ENCODE measurements at places on chromosomes 3 and 15.
A peak's percentile ranks its signal among the peaks of the same experiment; 100 is the strongest.

DNA sequence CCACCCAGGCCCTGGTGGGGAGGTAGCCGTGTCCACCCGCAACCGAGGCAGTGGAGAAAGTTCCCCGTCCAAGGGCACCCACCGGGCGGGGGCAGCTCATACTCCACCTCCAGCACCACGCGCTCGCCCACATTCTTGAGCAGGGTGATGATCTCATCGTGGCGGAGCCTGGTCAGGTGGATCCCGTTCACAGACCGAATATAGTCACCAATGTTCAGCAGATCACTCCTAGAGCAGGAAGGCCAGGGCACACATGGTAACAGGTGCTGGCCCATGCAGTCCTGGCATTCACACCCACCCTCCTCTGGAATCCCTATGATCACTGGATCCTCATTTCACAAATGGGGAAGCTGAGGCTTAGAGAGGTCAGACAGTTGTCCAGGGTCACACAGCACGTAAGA, 15.8 kb downstream of the GRIP2 start:
- DNase-seq: no peak

DNA sequence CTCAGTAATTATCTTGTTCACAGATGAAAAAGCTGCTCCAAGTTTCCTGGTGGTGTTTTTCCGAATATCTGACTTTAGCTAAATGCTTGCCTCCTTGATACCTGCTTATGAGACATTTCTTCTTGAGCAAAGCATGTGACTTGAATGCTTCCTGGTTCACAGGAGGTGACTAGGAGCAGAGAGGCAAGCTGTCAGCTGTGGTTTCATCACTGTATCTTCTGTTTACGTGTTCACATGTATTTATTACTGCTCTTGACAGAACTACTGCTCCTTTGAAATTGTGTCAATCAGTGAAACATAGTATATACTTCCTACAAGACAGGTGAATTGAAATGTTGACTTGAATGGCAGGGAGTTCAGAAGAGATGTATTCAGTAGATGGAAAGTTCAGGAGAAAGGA, 8.9 kb upstream of the SPPL2A start:
- no peak for DNase-seq

- no peak for DNase-seq
Measured at GRCh38 chr3:66404197-66404596, 96.6 kb downstream of the LRIG1 start.

- peak; percentile 62 for DNase-seq
Measured at GRCh38 chr15:58724466-58724865, 25.0 kb downstream of the ADAM10 start.

GRCh38 chr3:116927918-116928317, 218.3 kb downstream of the TUSC7 start:
- no peak for DNase-seq

DNA sequence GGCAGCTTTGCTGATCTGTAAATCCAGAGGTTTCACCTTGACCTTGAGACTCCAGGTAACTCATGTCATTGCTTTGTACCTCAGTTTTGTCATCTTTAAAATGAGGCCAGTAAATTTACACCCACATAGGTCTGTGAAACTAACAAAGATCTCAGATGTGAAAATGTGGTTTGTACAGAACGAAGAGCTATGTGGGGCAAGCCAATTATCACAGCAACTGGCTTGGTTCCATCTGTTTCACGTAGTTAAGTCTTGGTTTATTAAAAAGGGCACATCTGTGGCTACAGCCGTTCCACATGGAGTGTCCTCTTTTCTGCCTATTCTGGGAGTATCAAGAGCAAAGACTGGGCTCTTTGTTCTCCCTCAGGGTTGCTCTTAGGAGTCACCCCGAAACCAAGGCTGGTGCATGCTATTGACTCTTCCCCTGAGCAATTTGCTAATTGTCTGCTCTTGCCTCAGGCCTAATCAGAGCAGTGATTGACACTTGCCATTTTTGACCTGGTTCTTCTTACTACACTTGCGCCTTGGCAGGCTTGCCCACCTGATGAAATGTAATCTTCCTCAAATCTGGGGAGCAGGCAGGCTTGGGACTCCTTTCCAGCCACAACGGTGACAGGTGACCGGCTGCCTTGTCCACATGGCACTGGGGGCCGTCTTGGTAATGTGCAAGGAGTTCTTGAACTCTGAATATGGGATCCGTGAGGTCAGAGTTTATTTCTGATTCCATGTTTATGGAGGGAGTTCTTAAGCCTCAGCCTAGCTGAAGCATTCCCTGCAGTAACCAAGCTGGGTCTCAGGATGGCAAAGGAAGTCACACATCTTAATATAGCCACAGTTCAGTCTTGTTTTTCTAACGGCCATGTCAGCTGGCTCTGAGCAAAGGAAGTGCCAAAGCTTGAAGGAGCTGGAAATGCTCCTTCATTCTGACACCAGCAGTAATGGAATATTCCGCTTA, 40.1 kb downstream of the EAF1 start:
- no peak for DNase-seq

- DNase-seq: no peak
Measured at GRCh38 chr15:67305506-67305905, 50.9 kb downstream of the IQCH start.

GRCh38 chr15:72783004-72783639, 436 bp downstream of the ADPGK start:
- DNase-seq: peak; percentile 95

DNA sequence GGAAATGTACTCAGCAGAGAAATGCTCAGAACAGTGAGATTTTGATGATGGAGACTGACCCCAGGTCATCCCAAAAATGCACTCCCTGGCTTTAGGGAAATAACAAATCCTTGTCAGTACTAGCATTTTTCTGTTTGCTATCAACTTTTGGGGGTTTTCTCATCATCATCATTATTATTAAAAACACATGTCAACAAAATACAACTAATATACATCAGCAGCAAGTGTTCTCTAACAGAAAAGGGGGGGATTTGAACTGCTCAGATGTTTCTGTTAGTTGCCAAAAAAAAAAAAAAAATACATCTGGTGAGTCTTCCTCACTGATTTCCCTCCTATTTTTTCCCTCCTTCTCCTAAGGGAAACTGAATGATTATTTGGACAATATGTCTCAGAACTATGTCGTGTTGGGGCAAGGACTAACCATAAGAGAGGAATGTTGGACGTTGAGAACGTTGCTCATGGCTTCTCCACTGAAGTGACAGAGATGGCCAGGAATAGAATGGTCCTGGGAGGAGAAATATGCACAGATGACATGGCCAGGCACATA, 230.0 kb upstream of the MCTP2 start:
- DNase-seq: no peak

GRCh38 chr15:45401665-45402161, 23.4 kb upstream of the GATM start:
- peak; percentile 36 for DNase-seq

DNA sequence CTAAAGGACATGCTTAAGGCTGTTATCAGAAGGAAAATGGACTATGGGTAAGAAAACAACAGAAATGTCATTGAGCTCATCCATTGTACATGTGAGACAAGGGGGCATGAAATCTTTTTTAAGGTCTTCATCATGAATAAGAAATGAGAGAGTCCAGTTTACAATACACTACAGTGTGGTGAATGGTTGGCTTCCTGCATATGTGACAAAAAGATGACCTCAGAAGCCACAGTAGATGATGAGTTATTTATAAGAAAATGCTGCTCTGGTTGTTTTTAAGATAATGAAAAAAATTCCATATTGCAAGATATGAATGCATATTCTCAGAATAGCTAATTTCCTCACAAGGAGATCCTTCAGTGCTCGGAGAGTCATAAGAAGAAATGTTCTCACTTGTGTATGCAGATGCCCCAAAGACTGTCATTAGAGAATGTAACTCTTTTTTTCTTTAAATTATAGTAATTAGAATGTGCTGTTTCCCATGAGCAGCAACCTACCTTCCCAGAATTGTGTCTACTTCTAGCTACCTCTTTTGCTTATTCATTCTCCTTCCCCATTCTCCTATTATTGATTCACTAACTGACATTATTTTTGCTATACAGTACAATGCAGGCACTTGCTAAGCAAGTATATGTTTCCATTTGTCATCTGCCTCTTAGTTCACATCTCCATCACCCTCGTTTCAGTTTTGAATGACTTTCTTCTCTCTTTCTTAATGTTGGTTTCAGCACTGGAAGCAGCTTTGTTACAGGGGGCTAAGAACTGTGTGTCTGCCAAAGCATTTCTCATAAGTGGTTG, 152.0 kb upstream of the PEX5L start:
- DNase-seq: no peak

DNA sequence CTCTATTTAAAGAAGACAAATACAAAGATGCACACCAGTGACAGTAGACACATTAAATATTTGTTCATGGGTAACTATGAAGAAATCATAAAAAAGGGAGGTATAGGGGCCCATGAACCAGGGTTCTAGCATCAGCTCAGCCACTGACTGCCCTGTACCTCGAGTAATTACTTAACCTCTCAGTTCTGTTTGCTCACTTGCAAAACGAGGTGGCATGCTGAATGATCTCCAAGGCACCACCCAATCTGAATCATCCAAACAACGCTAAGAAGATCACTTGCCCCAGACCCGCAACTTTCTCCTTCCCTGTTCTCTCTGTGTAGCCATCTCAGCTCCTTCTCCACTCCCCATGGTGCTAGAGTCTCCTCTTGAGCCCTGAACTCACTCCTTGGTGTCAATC, 374.7 kb downstream of the VPS13C start:
- DNase-seq: no peak

- peak; percentile 34 for DNase-seq
Measured at GRCh38 chr3:143644370-143645089, 203.7 kb downstream of the SLC9A9 start.

GRCh38 chr3:52349611-52350395, 33.7 kb downstream of the DNAH1 start:
- no peak for DNase-seq

DNA sequence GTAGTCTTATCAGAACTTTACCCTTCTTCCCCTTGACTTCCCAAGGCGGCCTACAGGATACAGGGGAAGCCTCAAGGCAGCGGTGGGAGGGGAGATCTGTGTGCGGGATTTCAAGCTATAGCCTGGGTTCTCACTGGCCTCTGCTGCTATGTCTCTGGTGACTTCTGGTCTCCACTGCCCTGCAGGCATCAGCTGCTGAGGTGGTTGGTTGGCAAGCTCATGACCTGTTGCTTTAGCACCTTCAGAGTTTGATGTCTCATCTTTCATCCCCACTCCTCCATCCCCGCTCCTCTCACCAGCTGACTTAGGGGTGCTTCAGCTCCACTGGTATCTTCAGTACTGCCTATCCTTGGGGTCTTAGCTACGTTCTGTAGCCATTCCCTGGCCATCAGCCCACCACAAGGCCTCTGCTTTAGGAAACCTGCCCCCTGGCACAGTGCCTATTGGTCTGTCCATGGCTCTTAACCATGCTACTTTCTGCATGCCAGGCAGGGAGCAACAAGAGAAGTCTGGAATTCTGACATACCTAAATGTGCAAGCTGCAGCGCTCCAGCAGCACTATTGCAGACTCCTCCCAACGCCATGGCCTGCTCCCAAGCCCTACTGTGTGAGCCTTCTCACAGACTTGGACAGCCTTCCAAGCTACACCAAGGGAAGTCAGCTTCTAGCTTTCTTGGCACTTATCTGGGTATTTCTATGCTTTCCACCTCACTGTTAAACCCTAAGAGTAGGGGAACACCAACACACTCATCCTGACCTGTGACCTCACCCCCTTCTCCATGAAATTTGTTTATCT, 1.8 kb upstream of the YEATS2 start:
- no peak for DNase-seq

DNA sequence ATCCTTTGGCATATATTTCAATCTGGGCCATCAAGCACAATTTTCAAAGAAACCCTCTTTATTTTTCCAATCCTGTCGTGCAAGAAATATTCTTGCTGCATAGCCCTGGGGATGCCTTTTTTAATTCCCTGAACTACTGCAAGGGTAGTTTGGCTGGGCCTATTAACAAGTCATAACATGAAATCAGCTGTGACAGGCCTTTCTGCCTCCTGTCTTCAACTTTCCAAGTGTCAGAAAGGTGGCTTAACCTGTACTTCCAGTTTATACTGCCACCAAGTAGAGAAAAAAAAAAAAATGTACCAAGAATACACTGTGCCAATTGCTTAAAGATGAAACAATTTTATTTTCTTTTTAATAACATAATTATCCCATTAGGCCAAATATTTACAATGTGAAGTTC, 32.4 kb upstream of the SPPL2A start:
- no peak for DNase-seq

GRCh38 chr3:141259821-141260629, 28.4 kb downstream of the PXYLP1 start:
- no peak for DNase-seq

DNA sequence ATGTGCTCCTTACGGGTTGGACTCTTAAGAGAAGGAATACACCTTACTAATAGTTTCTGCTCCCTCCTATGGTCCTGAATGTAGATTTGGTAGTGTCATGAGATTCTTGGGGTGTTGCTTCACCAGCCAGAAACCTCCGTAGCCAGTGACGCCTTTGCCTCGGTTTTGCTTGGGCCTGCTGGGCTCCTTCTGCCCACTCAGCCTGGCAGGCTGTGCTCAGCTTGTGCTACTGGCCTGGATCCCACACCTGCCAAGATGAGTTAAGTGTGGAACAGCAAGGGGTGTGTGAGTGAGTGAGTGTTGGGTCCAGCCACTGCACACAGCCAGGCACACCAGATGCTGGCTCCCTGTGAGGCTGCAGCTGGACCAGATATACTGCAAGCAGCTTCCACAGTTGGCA, 560.1 kb downstream of the NLGN1 start:
- DNase-seq: no peak

- DNase-seq: no peak
Measured at GRCh38 chr15:88491158-88491557, 23.6 kb downstream of the MRPS11 start.

- DNase-seq: no peak
Measured at GRCh38 chr3:127486321-127486944, 104.1 kb downstream of the TPRA1 start.

DNA sequence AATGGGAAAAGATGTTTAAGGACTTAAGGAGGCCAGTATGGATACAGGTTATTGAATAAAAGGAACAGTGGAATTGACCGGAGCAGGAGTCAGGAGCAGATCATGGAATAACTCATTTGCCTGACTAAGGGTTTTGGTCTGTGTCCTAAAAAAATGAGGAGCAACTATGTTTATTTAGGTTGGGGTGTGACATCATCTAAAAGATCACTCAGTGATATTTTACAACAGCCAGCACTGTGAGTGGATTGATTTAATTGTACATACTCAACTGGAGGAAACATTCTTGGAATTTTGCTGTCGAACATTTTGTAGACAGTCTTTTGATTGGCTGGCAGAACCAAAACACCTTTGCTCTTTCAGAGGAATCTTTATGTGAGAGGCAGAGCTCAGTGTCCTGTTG, 348.6 kb upstream of the CDIN1 start:
- no peak for DNase-seq

DNA sequence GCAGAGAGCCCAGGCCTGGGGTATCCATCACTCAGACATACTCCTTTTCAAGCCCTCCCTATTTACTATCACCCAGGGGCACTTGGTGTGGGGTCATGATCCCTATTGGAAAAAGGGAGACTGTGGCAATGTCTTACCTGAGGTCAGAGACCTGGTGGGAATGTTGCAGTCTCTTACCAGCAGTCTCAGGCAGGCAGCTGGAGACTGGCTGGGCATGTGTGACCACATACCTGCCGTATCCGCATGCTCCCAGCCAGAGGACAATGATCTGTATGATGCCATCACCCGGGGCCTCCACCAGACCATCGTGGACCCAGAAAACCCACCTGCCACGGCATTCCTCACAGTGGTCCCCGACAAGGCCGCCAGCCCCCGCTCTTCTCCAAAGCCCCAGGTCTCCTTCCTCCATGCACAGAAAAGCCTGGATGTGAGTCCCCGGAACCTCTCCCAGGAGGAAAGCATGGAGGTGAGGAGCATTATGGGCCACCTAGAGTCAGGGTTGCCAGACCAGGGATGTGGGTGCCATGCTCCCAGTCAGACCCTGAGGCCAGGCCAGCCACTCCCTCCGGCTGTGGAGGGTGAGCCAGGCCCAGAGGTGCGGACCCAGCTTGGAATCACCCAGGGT, 5.9 kb downstream of the SH2D7 start:
- no peak for DNase-seq
